Neural crest cell (in vitro differentiated cells): ENCODE measurements at places on chromosomes 16 and 17. TPM values are rescaled to one million over a fixed set of nuclear protein-coding genes. Genes with fewer than 3 reads are reported as not detected.

ITGAE gene
- total RNA-seq = 43.1 and 45.5 TPM in 2 replicates

SLFN12 gene
- total RNA-seq = 15.1 and 17.5 TPM in 2 replicates

DNA sequence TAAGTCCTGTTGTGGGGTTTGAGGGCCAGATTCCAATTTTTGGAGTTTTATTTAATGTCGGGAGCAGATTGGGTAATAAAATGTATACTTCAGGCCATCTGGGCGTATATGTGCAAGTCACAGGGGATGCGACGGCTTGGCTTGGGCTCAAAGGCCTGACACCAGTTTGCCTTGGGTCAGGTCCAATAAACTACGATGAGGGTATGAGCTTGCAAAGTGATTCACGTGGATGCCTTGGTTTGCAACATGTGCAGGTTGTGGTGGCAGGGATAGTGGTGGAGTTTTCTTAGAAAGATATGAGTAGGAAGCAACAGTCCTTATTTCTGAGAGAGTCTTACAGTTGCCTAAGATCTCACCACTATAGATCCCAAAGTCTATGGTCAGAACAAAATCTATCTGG lies 157.0 kb upstream of the CDH11 start:
- H3K36me3 ChIP-seq = no peaks in the 10 kb centered on the region
- H3K27me3 ChIP-seq = no peaks in the 10 kb centered on the region
- peaks cover 33% of the 10 kb centered on the region for H3K4me1 ChIP-seq
- no peak overlapping the region for H3K4me3 ChIP-seq

XAF1 gene
- total RNA-seq = not detected in 2 replicates

- DNase-seq = no peak
- no peaks in the 10 kb centered on the region for H3K27me3 ChIP-seq
- H3K36me3 ChIP-seq = no peaks in the 10 kb centered on the region
- H3K4me1 ChIP-seq = peaks cover 8% of the 10 kb centered on the region
- H3K27ac ChIP-seq = no peak overlapping the region
Measured at GRCh38 chr17:17567631-17568030, 23.9 kb downstream of the PEMT start.

DNA sequence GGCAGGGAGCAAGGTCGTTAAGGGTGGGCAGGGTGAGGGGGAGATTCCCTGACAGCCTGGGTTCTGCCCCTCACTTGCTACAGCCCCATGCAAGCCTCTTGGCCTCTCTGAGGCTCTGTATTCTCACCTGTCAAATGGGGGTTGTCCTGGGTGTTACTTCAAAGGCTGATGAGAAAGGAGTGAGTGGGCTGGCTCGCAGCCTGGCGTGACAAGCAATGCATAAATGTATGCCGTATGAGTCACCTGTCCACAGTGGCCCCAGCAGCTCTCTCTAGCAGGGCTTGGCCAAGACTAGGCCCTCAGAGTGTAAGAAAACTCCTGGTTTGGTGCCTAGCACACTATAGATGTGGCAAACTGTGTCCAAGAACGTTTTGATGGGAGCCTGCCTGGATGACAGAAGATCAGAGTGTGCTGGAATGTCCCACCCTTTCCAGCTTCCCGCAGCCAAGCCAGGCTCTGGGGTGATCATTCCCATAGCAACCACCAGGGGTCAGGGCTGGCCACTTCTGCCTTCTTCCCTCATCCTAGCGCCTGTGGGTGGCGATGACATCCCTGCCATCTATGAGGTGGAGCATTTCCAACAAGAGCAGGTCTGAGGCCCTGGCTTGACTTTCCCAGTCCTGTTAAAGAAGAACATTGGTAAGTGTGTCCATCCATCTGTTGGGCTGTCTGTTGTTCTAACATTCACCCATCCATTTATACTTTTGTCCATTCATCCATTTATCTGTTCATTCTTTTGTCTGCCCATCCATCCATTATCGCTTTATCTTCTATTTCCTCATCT lies 37.2 kb upstream of the ADGRG1 start:
- H3K4me1 ChIP-seq = peaks cover 11% of the 10 kb centered on the region
- DNase-seq = peak; percentile 77
- H3K36me3 ChIP-seq = no peaks in the 10 kb centered on the region
- H3K27ac ChIP-seq = no peak overlapping the region

- H3K36me3 ChIP-seq = peaks cover 15% of the 10 kb centered on the region
- no peak overlapping the region for H3K4me3 ChIP-seq
- no peak overlapping the region for H3K27ac ChIP-seq
- peaks cover 23% of the 10 kb centered on the region for H3K4me1 ChIP-seq
- DNase-seq = no peak
- H3K27me3 ChIP-seq = no peaks in the 10 kb centered on the region
Measured at GRCh38 chr16:901715-902601, 68.8 kb downstream of the LMF1 start.
